ENCODE measurements at places on chromosomes 5 and 9.

- no peak for DNase-seq
Measured at GRCh38 chr5:158013939-158014338, 155.0 kb upstream of the CLINT1 start.

GRCh38 chr9:78904686-78905085 lies 607.8 kb downstream of the PSAT1 start:
- DNase-seq, result no peak

DNA sequence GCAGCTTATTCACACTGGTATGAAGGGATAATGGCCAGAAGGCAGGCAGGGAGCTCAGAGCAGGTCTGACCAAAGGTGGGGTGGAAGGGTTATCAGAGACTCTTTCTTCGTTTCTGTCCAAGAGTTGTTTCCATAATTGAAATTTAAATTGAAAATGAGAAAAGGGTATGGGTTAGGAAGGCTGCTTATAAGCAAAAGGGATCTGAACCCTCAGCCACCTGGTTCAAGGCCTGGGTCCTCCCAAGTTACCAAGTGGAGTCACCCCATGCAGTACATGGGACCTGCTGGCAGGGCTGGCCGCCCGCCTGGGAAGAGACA lies 17.8 kb downstream of the EEIG1 start:
- no peak for DNase-seq

DNA sequence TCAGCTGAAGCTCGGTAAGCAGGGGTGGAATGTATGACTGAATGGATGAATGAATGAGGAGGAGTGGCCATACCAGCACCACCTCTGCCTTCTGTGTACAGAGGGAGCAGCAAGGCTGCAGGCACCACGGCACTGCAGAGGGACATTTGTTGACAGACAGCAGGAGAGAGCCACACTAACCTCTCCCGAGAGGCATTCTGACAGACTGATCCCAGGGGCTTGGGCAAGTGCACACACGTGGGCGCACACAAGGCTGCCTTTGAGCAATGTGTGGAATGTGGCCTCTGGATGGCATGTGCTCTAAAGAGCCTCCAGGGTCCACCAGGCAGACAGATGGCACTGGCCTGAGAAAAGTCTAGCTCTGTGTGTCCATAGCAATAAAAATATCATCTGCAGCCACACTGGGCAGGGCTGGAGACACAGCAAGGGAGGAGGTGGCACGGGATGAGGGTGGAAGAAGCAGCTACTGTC lies 111.8 kb downstream of the ACTL7B start:
- DNase-seq, result no peak

GRCh38 chr9:129762985-129763926 lies 10.4 kb upstream of the PTGES start:
- no peak for DNase-seq

DNA sequence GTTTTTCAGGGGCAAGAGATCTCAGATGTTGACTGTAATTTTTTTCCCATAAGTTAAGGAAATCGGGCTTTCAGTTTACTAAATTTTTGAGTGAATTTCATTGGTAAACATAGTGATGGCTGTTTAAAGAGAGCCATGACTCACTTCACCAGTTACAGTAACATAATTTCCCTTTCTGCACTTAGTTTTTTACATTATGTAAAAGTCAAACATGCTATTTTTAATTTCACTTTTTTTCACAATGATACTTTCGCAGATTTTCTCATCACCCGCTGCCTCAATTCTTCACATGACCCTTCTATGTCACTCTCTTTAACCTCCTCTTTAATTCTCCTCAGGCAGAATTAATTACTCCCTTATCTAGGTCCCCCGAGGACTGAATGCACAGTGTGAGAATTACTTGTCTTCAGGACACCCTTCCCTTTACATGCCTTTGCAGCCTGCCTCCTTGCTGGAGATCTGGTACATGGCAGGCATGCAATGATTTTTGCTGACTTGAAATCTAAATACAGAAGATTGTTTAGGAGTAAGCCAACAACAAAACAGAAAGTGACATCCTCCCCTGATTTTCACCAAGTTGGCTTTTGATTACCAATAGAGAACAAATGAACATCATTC lies 217.5 kb upstream of the S1PR3 start:
- DNase-seq, result no peak

GRCh38 chr5:73228052-73228451 lies 55.1 kb downstream of the TMEM174 start:
- DNase-seq, result no peak

All from central memory CD4-positive, alpha-beta T cell (primary cell).